Skeletal muscle cell (primary cell): ENCODE measurements at places on chromosomes 12 and 14.

- DNase-seq = no peak
These were observed 142.5 kb upstream of the SSTR1 start for GRCh38 chr14:38065106-38065762.

- no peak for DNase-seq
These were observed 328.1 kb downstream of the ATP23 start for GRCh38 chr12:58269476-58269875.

DNA sequence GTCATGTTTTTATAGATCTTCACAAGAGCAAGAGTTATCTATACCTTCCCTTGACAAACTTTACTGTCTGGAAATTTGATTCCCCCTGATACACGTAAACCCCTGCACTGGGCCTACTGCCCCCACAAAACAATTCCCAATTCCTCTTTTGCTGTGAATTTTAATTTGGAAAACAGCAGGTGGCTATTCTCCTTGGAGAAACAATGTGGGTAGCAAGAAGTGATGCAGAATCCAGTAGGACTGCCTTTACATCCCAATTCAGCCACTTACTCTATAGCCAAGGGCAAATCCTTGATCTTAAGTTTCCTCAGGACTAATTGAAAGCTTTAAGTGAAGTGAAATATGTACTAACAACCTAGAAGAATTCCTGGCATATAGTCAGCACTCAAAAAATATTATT lies 129.3 kb downstream of the ACSS3 start:
- no peak for DNase-seq

DNA sequence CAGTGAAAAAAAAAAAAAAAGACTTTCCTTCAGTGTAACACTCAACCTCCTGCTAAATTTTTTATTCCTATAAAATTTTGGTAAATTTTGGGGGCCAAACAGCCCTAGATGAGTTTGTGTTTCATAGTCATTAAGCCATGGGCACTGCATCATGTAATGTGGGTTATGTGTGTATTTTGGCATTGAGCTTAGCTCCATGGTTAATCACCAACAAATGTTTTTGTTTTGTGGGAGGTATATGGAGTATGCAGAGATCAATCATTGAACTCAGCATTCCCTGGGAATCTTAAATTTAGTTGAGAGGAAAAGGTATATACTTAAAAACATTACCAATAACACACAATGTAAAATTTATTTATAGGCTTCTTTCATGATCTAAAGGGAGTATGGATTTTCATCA lies 8.5 kb upstream of the ARMH4 start:
- DNase-seq = no peak

- peak; percentile 76 for DNase-seq
These were observed 5.5 kb downstream of the CEBPE start for GRCh38 chr14:23113431-23114119.

- peak; percentile 94 for DNase-seq
These were observed 20.9 kb upstream of the GPRC5A start for GRCh38 chr12:12870465-12870864.

DNA sequence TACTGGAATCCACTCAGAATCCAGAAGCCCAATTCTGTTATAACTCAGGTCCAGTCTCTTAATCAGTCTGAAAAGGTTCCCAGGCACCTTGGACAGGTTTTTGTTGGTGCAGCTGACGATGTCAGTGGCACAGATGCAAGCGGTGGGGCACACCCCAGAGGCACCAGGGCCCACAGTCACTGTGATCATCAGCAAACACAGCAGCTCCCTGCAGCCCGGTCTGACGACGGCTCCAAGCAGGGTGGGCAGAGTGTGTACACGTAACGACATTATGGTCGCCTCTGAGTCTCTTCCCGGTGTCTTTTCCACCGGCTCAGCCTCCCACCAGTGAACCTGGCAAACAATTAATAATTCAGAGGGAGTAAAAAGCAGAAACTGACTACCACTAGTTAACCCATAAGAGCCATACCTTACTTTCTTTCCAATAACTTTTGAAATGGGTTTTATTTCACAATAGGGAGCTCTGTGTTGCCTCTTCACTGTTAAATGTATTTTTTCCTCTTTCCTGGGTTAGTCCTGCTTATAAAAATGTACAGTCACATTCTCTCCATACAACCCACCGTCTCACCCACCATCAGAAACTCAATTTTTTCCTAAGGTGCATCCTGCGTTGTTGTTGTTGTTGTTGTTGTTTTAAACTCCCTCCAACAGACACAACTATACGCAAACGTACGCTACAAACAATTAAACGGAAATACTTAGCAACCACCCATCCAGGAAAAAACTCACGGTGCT lies 521 bp upstream of the PCED1B start:
- no peak for DNase-seq

- peak; percentile 30 for DNase-seq
These were observed 19.8 kb upstream of the AQP2 start for GRCh38 chr12:49930515-49931288.

DNA sequence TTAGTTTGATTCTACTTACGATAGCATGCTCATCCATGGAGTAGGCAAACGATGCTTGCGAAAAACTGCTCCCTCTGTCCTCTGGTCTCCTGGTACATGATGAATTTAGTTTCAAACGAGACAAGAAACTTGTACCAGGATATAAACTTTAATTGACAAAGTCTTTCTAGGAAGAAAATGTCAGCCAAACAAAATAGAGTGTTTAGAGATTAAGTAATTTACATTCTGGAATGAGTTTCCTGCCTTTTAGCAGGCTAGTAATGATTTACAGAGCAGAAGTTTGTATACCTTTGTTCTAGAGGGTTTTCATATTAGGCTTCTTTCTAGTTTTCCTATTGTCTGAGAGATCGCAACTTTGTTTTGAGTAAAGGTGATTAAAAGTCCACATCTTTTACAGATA lies 206.9 kb downstream of the RPL10L start:
- DNase-seq = no peak

DNA sequence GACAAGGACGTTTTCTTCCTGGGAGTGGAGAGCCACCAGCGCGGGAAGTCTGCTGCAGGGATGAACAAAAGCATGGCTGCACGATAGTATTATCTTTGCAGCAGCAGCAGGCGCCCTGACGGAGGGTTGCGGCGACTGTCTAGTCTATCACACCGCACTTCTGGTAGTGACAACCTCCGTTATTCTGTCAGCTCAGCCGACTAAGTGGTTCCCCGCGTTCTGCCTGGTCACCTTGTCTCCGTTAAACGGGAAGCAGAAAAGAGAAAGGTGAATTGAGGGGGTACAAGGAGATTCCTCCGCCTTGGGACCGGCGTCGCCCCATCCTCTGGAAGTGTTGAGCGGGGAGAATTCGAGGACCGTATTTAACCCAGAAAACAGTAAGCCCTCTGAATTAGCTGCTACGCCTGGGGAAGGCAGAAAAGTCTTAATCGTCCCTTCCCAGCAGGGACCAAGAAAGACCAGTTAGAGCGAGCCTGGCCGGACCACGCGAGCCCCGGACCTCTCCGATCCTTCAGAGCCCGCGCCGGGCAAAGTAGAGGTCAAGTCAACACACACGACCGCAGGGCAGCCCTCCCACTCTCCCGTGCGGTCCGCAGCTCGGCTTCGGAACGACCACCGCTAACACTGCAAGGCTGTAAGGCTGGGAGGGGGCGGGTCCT lies 536 bp upstream of the DAAM1 start:
- no peak for DNase-seq

DNA sequence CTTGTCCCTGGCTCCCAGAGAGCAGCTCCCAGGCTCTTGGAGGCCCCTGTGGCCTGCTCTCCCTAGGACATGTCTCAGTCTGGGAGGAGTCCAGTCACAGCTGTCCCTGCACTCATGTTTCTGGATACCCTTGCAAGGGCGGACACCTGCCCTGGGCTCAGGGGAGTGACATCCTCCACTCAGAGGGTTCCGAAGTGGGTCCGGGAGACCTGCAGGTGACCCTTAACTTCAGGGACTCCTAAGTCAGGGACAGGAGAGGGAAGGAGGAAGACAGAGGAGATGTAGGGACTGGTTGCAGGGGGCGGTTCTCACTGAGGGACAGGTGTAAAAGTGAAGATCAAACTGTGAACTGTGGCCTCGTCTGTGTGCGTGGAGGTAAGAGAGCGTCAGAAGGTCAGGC lies 37.6 kb downstream of the CACNA2D4 start:
- DNase-seq = no peak

- no peak for DNase-seq
These were observed 12.5 kb downstream of the PACS2 start for GRCh38 chr14:105326891-105327694.

- no peak for DNase-seq
These were observed 55.3 kb upstream of the ATF1 start for GRCh38 chr12:50708631-50709030.

- no peak for DNase-seq
These were observed 8.6 kb upstream of the LPCAT3 start for GRCh38 chr12:7026854-7027253.

DNA sequence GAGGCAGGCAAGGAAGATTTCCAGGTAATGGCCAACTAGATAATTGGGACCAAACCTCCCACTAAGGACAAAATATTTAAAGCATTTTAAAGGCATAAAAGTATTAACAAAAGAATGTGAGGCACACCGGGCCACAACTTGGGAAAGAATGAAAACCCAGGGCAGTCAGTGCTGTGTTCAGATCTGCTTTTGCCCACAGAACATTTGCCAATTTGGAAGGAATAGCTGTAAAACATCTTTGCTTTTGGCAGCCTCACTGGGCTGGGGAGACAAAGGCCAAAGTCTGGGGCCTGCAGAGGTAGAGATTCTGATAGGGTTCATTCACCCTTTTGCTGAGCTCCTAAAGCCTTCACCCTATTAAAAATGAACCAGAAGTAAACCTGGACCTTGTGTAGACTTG lies 82.3 kb downstream of the SYNE3 start:
- DNase-seq = no peak

DNA sequence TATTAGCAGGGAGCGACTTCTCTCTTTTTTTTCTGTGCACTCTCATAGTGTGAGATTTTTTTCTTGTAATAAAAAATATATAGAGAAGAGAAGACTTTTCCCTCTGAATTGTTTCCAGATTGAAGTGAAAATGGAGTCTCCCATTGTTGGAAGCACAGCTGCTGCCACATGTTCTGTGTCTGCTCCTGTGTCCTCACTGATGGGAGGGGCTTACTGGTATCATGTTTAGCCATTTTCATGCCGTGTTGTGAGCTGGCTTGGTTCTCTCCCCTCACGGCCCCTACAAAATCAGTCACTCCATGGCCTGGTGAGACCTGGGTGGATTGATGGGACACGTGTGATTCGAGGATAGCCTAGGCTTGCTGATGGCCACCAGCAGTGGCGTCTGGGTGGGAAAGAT lies 379.7 kb upstream of the DDHD1 start:
- DNase-seq = no peak

DNA sequence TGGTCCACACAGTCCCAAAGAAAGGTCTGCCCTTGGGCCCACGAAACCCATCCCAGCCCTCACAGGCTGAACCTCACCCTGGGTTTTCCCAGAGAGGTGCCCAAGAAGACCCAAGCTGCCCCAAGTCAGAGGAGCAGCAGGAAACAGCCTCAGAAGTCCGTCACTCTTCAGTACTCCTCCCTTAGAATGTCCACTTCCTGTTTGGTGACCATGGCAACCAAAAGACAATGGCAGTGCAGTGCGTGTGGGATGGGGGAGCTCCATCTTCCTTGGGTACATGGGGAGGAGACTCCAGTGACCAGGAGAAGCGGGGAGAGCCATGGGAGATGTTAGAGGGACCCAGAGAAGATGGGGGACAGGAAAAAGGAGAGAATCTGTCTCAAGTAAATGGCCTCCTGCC lies 11.3 kb downstream of the SELPLG start:
- DNase-seq = no peak

DNA sequence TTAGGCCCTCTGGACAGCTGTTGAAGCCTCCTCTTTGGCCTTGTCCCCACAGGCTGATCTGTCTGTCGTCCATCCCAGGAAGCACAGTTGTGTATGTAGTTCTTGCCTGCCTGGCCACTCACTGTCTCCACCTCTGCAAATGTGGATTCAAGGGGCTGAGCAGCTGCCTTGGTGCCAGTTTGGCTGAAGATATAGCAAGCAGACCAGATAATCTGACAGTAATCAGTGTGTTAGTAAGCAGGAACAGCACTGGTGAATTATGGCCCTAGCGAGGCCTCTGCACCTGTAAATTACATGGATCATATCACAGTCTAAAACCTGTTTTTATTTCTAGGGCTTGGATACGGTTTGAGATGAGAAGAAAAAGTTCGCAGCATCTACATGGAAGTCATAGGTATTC lies 282.5 kb upstream of the NOS1 start:
- no peak for DNase-seq

DNA sequence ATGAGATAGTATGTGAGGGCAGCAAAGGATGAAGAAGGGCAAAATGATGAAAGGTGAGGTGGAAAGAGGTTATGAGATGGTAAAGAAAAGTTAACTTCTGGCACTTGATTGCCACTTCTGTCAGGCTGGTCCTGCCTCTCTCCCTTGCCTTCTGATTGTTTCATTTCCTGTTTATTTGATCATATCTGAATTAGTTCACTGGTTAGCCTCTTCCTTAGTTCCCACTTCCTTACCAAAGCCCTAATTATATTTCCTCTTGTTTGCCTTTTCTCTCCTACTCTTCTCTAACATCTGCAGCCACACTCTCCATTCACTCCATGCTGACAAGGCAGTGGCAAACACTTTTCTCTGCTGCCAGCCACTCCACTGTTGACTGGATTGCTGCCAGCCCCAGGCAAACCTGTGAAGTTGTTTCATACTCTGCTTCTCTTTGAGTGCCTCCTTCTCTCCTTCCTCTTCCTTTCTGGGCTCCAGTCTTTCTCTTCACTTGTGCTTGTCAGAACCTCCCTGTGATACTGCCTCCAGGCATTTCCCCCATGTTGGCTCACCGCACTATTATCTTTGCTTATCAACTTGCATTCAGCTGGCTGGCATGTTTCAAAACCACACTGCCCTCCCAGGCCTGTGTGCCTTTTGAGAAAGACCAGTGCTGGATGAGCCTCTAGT lies 8.1 kb downstream of the PNP start:
- DNase-seq = no peak

DNA sequence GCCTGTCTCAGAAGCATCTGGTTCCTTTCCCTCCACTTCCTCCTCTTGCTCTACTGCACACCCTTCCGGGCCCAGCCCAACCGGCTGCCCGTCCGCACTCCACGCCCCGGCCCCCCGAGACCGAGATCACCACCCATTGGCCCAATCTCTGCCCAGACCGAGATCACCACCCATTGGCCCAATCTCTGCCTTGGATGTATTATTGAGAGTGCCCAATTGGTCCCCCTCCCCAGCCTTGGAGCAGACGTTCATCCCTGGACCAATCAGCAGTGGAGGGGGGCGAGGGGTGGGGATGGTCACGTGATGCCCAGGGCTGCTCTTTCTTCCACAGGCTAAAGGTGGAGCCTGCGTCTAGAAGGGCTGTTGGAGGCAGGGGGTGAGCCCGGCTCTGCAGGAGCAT lies 75.6 kb upstream of the TMEM132C start:
- DNase-seq = no peak

GRCh38 chr14:69848156-69848555 lies 31.1 kb upstream of the SMOC1 start:
- DNase-seq = no peak

- DNase-seq = no peak
These were observed 1489.4 kb downstream of the AACS start for GRCh38 chr12:126554625-126555024.

- no peak for DNase-seq
These were observed 22.2 kb downstream of the FCF1 start for GRCh38 chr14:74735125-74735524.
